CD4-positive, alpha-beta T cell treated with Interleukin-17A for 4 hours (primary cell): ENCODE measurements at places on chromosomes 2 and 18.

DNA sequence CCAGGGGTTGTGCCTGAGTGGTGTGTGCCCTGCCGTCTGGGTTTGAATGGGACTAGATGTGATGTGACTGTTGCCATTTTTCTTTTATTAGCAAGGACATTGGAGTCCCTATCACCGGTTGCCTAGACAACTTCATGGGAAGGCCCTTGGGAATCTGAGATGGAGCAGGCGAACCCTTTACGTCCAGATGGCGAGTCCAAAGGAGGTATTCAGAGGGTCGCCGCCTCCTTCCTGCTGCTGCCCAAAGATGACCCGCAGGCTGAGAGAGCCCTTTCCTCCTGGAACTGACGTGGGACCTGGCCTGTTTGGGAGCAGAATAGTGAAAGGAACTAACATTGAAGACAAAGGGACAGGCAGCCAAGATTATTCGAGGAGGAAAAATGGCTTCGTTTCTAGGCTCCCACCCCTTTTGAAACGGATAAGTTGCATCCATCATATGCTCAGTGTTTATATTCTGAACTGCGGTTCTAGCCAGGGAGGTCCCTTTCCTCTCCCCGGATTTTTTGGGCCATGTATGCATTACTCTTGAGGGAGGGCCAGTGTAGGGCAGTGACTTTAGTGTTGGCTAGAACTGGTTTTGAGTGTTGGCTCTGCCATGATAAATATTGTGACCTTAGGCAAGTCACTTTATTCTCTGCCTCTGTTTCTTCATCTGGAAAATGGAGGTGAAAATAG is 673 bp downstream of the CENPO start:
- no peak for DNase-seq

DNA sequence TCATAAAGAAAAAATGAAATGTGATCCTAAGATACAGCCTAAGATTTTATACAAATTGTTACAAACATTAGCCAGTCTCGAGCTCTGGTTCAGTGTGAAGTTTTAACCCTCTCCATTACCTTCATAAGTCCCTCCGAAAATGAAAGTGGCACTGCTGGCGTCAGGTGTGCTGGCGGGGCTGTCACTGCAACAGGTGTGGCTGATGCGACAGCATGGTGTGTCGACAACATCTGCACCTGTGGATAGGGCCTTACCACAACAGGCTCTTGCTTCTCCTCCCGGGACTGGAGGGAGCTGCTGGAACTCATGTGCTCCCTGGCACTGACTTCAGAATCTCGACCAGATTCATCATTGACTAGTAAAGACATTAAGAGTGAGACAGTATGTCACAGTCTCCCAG is 10.3 kb downstream of the SAP130 start:
- DNase-seq, result no peak

DNA sequence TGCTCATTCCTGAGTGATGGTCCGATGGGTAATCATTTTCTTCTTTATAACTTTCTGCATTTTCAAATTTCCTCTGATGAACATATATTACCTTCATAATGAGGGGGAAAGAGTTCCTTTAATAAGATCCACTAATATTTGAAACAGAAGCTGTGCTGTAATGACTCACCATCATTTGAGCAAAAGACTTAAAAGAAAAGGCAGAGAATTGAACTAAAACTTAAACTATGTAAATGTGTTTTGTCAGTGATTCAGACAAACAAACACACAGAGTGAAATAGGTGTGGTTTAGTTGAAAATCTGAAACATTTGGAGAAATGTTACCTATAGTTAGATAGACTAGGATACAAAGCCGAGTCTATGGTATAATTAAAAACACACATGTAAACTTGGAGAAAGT is 209.6 kb downstream of the STK39 start:
- DNase-seq, result no peak

- DNase-seq, result no peak
Observed at GRCh38 chr18:57998461-57998860, 45.6 kb upstream of the NEDD4L start.

DNA sequence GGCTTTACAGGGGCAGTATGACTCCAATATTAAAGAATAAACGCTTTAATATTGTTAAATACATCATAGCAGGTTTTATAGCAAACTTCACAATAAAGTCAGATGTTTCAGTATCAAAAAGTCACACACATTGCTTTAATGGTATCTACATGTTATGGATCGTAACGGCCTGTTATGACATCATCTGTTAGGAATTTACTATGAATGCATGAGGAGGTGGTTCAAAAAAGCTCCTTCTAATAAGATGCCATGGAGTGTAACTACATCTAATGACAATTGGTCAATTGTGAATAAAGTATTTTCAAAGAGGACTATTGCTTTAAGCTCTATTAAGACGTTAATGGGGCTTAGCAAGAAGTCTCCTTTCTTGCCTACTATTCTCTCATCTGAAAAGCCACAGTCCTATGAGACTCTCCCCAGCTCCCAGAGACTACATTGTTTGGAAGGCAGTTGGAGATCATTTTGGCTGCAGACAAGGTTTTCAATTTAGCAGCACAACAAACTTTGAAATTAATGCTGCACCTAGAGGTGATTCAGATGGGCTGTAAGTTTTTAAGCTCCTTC is 300.7 kb upstream of the MEIS1 start:
- DNase-seq, result no peak

DNA sequence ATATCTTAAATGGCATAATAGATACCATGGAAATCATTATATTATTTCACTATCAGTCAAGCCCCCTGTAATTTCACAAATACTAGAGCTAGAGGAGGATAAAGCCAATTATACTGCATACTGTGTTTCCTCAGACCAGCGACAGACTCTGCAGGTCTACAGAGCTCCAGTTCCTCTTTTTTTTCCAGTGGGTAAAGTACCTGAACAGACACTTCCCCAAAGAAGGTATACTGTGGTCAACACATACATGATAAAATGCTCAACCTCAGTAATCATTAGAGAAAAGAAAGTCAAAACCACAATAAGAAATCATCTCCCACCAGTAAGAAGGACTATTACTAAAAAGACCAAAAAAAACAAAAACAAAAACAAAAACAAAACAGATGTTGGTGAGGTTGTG is 44.6 kb downstream of the SCN7A start:
- DNase-seq, result no peak

DNA sequence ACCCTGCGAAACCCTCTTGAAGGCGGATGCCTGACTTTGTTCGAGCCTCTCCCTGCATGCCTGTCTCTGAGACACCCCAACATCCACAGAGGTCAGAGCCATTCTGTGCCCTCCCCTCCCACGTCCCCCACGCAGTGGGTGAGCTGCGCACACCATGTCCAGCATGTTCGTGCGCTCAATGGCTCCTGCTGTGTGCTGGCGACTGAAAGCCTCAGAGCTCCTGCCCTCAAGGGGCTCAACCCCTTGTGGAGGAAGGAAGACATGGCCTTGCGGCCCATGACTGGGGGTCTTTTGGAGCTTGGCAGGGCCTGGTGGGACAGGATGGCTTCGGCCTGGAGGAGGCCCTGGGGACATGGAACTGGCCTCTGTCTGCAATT is 45.7 kb downstream of the ANKMY1 start:
- DNase-seq, result no peak

DNA sequence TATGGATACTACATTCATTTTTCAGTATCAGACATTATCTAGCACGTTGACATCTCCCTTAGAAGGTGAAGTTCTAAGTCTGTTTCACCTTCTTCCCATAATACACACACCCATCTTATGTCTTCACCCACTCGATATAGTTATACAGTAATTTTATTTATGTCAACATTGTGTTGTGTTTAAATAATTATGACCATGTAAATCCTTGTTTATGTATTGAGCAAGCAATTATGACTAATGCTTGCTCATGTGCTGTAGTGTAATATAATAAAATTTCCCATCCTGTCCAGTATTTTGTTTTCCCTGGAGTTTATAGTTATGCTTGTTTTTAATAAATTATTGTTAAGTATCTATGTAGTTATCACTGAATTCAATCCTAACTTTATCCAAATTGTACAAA is 163.2 kb downstream of the MTX2 start:
- DNase-seq, result no peak

DNA sequence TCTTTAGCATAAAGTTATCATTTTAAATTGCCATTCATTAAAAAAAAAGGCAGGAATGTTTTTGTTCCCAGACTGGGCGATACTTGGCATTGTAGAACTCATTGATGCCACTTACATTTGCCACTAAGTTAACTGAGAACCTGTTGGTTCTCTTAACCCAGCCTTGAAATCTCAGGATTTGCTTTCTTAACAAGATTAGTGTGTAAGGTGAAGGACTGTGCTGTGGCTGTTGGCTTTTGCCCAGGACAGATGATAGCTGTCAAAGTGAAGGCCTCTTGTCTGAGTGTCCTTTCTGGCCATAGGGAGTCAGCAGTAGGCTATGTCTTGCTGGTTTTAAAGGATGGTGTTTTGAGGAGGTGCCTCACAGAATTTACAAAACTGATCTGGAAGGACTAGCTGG is 2.6 kb downstream of the DPYSL5 start:
- DNase-seq, result no peak

- DNase-seq, result no peak
Observed at GRCh38 chr18:26473672-26474071, 74.7 kb downstream of the KCTD1 start.

DNA sequence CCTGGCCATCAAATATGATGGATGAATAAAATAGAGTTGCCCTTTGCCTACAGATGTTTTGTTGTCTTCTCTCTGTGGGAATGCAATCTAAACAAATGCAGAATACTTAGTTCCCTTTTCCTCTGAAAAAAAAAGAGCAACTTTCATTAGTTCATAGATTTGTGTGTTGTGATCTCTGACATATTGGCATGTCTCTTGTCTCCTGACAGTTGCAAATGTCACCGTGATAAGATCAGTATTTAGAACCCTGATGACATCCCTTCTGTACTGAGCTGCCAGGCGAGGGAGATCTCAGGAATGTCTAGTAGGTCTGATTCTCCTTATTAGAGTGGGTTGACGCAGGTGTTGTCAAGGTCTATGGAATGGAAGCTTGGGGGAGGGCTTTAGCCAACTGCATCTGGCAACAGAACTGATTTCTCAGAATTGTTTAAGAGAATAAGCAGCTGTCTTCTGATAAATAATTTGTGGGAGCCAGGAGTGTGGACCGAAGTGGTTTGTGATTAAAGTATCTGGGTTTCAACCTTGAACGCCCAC is 130.4 kb downstream of the GALR1 start:
- no peak for DNase-seq

DNA sequence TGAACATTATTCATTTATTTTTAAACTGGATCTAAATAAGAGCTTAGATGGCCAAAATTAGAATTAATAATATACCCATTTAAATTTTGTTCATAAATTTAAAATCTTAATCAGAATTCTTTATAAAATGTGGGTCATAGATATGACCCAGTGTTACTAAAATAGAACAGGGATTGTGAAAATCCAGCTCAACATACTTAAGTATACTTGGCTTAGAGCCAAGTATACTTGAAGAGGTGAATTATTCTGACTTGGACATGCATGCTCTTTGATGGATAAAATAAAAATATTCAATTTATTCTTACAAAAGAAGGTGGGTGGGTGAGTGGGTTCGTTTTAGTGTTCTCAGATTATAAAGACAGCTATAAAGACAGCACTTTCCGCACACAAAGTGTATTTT is 70.7 kb downstream of the SPOPL start:
- DNase-seq, result no peak

GRCh38 chr2:125576558-125576957 is 1079.4 kb upstream of the GYPC start:
- DNase-seq, result no peak

GRCh38 chr2:237600205-237600846 is 9.8 kb upstream of the RAB17 start:
- DNase-seq, result no peak

DNA sequence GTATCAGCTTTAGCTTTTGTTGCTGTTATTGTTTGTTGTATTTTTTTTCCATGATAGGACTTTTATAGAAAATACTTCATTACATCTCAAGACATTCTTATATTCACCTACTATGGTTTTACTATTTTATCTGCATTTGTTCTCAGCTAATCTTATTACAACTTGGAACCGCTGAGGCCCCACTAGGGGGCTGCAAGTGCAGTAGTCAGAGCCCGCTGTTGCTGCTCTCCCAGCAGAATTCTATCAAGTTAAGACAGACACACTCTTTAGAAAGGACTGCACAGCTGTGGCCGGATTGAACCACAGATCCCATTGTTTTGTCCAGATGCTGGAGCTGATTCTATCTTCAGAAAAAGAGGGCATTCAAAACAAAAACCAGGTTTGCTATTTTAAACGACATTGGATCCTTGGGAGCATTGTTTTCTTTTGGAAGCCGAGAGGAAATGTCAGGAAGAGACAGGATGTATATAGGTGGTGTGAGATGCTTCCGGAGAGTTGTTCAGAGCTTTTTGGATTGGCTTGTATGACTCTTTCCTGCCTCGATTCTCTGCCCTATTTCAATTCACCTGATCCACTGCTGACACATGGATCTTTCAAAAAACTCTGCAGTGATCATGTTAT is 105.7 kb upstream of the GAREM1 start:
- DNase-seq, result no peak

DNA sequence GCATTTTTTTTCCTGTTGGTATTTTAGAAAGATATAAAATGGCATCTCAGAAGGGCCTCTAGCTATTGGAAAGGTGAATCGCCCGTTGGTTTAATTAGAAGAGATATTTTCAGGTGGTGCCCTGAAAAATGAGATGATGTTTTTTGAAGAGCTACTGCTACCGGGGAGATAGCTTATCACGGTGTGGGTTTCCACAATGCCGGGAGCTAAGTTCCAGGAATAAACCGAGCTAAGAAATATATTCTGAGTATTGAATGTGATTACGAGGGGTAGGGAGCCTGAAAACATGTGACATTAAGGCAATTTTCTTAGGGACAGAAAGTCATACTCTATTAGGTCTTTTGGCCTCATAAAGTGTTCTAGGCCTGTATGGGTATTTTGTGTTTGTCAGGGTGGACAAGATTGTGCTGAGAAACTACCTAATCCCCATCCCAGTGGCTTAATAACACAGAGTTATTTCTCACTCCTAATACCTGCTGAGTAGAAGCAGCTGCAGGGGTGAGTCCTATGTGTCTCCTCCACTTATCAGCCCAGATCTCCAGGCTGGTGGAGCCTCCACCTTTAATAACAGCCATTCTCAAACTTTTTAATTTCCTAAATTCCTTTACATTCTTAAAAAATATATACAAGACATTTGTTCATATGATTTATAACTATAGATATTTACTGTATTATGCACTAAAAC is 150.2 kb downstream of the LRRTM1 start:
- no peak for DNase-seq

DNA sequence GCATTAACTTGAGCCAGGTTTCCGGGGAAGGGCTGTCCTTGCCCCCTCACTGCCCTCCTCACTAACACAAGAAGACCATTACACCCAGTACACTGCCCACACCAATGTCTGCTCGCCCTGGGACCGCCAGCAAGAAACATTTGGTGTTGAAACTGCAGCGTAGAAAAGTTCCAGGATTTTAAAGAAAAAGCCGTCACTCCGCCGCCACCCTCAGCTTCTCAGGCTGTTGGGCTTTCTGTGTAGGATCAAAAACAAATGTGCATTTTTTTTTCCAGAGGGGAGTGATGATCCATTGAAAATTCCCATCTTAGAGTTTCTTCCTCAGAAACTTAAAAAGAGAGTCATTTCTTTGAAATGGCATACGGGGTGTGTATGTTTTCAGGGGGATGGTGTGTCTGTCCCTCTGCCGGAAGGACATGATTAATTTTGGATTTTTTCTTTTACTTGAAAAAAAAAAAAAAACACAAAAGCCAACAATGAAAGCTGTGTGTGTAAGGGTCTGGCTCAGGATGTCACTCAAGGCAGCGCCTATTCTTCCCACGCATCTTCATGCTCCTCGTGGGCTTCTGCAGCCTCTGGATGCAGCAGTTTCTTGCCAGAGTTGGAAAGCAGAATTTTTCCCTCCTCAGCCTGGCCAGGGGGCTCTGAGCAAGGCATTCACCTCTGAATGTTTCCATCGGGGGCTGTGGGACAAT is 184.9 kb downstream of the GLI2 start:
- DNase-seq, result no peak

- no peak for DNase-seq
Observed at GRCh38 chr2:217325251-217325650, 465.4 kb upstream of the TNP1 start.
